Stimulated activated CD4-positive, alpha-beta T cell treated with anti-CD3 and anti-CD28 coated beads, Interleukin-2, amount 100 ng/mL, for 24 hours (primary cell): ENCODE measurements at places on chromosomes 3 and 15.

DNA sequence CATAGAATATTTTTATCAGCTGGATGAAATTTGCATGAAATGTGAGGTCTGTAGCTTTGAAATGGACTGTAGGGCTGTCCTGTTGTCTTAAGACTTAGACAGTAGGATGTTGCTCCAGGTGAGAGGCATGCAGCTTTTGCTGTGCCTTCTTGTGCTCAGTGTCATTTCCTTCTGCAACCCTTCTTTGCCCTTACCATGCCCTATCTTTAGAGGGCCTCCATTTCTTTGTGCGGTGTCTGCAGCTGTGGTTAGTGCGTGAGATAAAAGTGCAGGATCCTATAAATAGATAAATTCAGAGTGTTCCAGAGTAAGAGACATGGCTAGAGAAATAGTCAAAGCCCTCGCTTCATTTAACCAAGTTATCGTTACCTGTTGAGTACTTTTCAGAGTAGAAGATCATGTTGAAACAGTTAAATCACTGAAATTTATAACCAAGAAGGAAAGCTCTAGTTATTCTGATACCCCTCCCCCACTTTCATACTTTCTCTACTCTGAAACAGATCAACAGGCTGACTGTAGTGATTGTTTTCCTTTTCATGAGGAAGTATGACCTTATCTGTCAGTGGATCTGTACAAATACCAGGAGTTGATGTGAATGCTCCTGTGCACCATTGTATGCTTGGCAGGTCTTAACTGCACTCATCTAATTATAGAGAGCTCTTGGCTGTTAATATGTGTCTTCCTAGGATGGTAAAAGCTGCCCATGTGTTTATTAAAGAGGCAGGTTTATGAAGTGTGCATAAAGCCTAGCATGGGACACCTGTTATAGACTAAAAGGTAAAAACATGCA is 18.2 kb downstream of the EIF3J start:
- no peak for DNase-seq

DNA sequence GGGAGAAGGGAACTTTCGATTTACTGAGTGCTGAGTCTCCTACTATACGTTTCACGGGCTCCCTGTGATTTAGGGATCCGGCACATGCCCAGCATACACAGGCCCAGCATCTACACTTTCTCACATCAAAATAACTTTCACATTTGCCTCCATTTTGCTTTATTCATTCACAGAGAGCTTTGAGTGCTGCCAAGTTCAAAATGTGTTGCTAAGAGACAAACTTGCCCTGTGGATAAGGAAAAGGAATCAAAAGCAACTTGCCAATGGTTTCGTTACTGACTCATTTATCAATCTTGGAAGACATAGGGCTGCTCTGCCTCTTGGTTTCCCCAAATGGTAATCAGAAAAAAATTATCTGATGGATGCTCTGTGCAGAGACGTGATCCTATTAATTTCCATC is 86.3 kb upstream of the LRRN1 start:
- DNase-seq = no peak

DNA sequence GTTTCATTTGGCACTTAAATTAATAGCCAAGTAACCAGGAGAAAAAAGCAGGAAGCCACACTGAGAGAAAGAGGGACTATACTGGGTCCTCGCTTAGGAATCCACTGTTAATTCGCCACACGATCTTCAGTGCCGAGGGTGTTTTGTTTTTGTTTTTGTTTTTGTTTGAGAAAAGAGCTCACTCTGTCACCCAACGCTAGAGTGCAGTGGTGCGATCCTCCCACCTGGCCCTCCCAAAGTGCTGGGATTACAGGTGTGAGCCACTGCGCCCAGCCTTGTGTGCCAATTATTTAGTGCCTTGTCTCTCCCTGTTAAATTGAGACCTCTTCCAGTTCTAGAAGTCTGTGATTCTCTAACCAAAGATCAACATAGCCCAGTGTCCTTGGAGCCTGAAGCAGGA is 53.8 kb upstream of the TPM1 start:
- no peak for DNase-seq

DNA sequence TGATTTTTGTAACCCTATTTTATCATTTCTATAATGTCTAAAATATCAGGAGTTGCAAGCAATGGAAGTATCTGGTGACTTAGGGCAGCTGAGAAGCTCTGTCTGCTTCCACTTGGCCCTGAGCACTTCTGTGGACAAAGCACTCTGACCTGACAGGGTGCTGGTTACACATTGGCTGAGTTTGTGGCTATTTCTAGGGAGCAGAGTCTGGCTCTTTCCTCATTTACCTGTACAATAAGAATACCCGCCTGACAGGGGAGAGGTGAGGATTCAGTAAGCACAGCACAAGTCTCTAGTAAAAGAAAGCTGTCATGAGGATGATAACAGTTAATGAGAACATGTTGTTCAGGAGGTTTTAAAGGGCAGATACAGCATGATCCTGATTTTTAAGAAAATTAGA is 33.3 kb upstream of the SPESP1 start:
- no peak for DNase-seq

DNA sequence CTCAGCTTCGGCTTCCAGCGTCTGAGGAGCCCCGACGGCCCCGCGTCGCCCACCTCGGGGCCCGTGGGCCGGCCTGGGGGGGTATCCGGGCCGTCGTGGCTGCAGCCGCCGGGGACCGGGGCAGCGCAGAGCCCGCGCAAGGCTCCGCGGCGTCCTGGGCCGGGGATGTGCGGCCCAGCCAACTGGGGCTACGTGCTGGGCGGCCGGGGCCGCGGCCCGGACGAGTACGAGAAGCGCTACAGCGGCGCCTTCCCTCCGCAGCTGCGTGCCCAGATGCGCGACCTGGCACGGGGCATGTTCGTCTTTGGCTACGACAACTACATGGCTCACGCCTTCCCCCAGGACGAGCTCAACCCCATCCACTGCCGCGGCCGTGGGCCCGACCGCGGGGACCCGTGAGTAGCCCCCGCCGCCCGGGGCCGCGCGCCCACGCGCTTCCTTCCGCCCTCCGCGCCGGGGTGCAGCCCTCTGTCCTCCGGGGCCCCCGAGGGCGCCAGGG is 462 bp downstream of the EDEM1 start:
- peak; percentile 52 for DNase-seq

DNA sequence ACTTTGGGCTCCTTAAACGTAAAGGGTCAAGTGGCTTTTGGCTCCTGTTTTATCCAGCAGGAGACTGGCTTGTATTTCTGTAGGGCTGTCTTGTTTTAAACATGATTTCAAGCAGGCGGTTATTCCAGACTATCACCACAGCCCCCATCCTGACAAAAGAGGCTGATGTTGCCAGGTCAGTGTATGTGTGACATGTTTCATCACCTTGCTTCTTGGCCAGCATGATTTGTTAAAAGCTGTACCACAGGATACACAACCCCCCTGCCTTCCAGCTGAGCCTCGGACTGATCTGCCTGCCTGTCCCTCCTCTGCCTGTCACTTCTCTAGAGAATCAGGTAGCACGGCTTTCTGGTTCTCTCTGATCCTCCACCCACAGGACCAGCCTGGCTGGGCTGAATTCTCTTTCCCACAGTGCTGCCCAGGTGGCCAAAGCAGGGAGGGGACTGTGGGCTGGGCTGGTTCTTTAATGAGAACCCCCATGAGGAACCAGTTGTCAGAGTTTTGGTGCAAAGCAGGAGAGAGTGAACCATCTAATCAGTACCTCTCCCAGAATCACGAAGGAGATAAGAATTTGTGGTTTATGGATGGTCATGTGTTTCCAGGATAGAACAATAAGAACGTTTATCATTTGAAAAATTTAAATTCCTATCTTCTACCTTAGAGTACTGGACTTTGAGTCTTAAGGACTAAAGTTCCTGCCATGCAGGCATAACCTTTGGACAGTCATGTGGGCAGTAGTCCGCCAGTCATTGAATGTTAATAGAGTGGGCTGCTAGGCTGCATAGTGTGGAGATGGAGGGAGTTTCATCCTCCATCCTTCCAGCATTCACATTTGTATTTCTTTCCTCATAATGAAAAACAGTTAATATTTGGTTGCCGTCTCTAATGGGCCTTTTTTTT is 8.8 kb downstream of the ABHD6 start:
- DNase-seq = no peak

DNA sequence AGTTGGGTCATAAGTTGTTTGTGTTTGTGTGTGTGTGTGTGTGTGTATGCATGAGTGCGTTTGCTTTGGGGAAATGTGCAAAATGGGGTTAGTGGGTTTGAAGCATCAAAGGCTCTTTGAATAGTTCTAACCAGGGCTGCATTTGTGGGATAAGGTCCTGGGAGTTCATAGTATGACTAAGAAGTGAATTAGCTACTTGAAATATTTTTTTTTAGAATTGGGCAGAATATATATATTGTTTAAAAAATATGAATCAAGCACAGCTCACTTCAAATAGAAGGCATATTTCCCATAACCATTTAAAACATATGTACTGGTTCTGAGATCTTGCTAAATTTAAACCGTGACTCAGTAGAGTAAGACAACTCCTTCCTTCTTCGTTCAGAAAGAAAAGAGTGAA is 43.1 kb downstream of the IGF2BP2 start:
- DNase-seq = no peak

- DNase-seq = peak; percentile 28
Observed at GRCh38 chr15:73225358-73226015, 143.3 kb downstream of the HCN4 start.
